ENCODE measurements at places on chromosomes 12 and 14.
A peak's percentile ranks its signal among the peaks of the same experiment; 100 is the strongest.

DNA sequence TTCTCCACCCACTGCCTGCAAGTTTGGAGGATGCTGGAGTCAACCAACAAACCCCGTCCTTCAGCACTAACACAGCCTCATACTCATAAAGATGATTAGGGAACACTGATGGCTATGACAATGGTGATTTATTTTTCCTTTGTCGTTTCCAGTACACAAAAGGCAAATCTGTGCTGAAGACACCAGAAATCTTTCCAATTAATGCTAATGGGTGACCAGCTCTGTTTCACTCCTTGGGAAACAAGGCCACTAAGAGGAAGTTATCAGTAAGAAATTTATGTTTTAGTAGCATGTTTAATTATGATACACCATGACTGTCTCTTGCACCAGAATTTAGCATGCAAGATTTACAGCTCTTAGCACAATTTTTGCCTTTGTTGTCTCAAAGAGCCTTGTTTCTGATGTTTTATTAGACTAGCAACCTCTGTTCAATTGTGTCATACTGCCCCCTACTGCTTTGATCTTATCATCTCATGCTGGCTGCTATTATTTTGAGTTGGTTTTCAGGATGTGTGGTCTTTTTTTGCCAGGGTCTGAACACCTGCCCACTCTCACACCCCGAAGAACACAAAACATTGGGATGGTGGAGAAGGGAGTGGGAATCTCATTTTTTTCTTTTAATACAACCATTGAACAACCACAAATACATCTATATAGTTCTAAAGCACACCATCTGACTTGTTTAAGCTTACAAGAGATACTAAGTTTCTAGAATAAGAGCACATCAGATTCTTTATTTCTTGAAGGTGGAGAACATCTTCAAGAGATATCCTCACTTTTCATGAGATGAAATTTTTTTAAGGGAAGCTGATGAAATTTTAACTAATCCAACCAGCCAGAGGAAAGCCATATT is 160.9 kb downstream of the SPTSSA start:
- no peak for DNase-seq

DNA sequence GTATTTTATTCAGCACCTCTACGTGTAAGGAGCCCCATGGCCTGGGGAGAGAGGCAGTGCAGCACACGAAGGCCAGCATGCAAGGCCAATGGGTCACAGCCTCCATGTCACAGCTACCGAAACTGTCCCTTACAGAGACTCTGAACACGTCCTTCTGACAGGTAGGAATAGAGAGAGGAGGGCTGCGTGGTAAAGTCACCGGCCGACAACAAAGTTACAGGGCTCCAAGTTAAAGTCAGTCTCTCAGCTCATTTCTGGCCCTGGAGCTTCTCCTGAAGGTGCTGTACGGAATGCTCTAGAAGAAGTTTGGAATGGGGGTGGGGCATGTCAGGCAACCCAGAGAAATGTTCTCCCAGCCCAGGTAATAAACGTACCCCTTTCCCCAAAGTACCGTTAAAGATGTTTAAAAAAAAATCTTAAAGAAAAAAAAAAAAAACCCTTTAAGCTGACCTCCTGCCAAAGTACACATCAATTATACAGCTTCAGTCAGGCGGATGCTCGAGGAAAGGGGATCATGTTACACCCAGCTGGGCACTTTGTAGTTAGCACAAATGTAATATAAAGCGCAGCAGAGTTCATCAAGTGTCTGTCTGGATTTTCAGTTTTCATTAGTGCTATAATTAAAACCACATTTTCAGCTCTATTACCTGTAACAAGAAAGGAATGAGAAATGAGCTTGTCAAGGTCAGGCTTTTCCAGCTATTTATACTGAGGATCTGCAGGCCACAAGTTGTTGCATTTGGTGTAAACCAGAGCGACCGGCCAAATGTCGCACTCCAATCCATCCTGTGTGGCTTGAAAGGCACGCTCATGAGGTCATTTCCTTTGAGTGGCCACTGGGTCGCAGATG is 53.3 kb upstream of the CDKN3 start:
- no peak for DNase-seq

DNA sequence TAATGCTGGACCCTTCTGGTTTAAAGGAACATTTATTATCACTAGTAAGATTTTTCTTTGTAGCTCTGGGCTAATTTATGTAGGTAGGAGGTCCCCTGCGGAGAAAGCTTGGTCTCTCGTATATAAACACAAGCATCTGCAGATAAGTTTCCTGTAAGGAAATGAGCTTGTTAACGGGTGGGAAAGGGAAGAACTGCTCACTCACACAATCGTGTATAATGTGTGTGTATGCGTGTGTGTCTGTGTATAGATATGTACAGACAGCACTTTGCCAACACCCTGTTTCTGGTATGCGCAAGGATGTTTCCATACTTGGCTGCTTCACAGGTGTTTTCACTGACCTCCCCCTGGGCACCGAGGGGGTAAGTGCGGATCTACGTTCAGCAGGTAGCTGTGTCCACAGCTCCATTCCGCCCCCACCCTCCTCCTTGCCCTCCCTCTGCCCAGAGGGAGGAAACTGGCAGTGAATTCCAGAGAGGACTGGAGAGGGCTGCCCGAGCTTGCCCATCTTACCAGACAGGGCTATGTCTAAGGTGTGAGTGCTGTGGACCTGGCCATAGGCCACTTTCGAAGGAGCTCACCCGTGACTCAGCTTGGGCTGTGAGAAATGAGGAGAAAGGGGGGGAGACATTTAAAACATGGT is 65.2 kb downstream of the NINJ2 start:
- no peak for DNase-seq

DNA sequence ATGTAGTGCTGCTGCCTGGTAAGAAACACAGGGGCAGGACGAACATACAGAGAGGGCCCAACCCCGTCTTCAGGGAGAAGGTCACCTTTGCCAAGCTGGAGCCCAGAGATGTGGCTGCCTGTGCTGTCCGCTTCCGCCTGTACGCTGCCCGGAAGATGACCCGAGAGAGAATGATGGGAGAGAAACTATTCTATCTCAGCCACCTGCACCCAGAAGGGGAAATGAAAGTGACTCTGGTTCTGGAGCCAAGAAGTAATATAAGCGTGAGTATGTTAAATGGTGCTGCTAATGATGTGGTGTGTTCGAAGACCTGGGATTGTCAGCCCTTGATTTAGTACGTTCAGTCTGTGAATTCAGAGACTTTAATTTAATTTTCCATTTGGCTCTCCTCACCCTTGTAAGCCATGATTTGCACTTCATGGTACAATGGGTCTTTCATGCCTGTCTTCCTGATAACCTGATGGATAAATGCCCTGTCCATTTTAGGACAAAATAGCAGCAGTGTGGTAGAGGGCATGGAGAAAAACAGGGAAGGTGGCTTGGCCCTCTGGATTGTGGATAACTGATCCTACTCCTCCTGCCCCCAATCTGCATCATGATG is 318.9 kb downstream of the SNAPC1 start:
- DNase-seq: no peak

DNA sequence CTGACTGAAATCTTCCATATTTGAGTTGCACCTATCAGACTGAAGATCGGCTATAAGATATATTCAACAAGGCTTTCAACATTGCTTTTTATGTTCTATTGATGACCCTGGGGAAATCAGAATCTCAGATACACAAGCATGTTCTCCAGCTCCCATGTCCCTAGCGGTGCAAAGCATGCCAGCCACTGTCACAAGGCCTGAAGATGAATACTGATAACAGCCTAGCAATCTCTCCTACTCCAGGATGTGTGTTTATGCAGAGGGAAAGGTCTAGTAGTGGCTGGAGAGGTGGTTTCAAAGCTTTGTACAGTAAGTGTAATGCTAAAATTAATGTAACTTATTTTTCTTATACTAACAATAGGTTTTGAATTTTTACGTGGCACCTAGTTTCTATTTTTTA is 64.6 kb downstream of the SOX5 start:
- DNase-seq: no peak

- no peak for DNase-seq
Observed at GRCh38 chr14:98871796-98872195, 400.2 kb downstream of the BCL11B start.

GRCh38 chr14:45251912-45252311 is 1.1 kb downstream of the MIS18BP1 start:
- DNase-seq: no peak

DNA sequence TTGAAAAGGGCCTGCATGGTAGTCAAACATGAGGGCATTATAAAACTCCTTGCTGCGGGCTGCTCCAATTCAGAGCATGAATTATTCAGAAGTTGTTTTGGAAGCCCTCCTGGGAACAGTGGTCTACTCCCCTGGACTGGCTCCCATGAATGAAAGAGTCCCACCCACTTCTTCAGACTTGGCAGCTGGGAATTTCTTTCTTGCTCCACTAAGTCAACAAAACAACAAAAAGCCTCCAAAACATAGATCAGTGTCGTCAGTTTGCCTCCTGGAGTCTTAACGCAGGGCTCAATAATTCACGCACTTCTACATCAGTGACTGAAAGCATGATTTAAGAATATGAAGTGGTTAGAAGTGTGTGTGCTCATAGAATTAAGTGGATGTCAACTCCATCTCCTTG is 37.9 kb downstream of the AKAP6 start:
- no peak for DNase-seq

GRCh38 chr12:29545102-29545467 is 47.6 kb upstream of the OVCH1 start:
- DNase-seq: no peak

- DNase-seq: no peak
Observed at GRCh38 chr14:50828721-50829488, 2.1 kb downstream of the NIN start.

- peak; percentile 77 for DNase-seq
Observed at GRCh38 chr14:96741151-96741977, 55.8 kb upstream of the VRK1 start.

DNA sequence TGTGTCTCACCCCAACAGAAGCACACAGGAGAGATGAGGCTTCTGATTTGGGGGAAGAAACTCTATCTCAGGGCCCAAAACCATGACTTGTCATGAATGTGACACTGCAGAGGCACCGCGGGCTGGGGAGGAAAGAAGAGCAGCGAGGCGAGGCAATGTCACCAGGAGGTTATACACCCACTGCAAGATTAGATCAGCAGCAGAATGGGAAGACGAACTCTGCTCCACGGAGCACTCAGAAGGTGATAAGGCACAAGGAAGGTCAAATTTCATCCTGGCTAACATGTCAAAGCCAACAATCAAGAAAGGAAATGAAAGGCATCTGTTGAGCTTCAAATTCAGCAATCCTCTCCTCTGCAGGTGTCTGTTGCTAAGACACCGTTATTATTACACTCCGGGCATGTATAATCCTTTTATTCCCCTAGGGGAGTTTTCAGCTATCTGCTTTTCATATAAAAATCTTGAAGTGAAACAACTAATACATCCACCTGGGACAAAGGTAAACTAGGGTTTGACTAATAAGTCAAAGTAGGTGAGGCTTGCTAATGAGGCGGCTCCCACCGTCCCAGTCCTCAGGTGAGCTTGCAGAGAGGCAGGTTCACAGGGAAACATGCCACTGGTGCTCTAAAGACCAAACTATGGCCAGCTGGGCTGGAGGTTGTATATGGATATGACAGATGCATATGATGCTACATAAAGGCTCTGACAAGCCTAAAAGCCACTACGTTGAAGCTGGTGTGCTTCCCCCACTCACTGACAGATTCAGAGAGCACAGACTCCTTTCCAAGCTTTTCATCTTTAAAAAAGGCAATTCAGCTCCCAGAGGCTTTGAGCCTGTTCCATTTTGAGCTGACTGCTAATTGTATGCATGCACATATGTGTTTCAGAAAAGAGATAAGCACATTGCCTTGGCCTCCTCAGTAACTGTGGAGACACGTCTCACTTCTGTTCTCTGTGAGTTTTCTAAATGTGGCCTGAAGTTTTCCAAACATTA is 221.2 kb downstream of the NELL2 start:
- no peak for DNase-seq

DNA sequence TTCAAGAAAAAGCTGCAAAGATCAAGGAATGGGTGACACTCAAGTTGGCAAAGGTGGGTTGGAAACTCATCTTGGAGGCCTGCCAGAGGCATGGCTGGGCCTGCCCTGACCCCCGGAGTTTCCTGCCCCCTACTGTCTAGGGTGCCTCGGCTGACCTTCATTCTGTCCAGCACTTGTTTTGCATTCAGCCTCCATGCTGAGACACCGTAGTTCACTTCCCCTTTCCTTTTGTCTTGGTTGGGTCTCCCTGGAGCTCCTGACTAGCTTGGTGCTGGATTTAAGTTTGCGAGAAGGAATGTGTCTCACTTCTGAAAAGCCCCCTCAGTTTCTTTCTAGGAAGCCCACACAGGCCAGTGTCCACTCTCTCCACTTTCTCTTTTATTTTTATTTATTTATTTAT is 26.5 kb downstream of the PLEKHH1 start:
- no peak for DNase-seq

DNA sequence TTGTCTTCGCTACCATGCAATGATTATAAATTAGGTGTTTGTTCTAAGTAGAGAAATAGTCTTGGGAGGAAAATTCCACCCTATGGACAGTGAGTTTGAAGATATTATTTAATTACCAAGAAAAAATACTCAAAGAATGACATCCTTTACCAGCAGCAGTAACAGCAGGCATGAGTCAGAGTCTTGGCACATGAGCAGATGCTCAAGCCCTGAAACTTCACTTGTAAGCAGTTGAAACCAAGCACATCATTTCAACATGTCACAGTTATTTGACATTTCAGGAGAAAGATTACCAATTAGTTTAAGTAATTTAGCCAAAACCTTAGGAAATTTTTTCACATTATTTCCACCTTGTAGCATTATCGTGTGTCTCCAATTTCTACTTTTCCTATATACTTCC is 99.2 kb downstream of the C12orf50 start:
- no peak for DNase-seq

DNA sequence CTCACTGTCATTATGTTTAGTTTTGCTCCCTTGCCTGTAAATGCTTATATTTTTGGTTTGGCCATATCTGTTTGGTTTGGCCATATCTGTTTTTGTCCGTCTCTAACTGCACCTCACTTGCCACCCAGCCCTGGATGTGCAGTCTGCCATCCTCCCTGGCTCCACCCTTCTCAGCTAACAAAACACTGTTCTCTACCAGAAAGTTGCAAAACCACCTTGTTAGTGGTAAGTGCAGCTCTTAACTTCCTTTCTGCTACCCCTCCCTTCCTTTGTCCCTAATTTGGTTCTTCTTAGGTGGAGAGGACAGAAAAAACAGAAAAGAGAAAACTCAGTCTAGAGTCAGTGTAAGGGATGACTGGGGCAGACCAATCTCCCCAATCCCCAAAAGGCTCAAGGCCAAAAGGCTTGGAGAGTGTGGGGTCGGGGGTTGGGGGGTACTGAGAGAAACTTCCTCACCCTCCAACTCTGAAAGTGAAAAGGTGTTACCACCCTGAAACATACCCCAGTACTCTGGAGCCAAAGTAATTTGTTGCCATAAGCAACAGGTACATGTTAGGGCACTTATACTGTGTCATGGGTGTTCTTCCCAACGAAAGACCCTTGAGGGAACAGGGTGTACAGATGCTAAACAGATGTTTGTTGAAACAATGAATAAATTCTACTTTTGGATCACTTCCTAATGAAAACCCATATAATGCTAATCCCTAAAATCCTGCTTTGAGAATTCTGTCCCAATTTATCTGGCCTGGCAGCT is 5.0 kb downstream of the BIN2 start:
- peak; percentile 57 for DNase-seq

DNA sequence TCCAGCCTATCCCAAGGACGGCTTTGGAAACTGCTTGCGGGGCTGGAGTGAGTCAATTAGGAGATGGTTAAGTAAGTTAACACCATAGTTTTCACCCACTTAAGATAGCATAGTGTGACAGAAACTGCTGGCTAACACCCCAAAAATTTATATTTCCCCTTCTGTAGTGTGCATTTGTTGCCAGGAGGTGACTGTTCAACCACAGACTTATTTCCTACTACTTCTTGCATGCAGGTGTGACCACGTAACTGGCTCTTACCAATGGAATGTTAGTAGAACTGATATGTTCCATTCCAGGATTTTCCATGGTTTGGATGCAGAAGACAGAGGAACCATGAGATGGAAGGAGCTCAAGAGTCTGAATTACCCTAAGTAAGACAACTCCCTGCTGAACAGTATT is 52.9 kb upstream of the SLC35F4 start:
- no peak for DNase-seq

Measured in central memory CD8-positive, alpha-beta T cell (primary cell).